ENCODE measurements at places on chromosomes 16 and 17. TPM values are rescaled to one million over a fixed set of nuclear protein-coding genes. Genes with fewer than 3 reads are reported as not detected.

GRCh38 chr17:3558603-3559269 lies 1.1 kb upstream of the TRPV3 start:
- no peaks in the 10 kb centered on the region for H3K36me3 ChIP-seq
- no peak overlapping the region for H3K4me3 ChIP-seq
- H3K27ac ChIP-seq, result no peak overlapping the region
- no peak for DNase-seq

DNA sequence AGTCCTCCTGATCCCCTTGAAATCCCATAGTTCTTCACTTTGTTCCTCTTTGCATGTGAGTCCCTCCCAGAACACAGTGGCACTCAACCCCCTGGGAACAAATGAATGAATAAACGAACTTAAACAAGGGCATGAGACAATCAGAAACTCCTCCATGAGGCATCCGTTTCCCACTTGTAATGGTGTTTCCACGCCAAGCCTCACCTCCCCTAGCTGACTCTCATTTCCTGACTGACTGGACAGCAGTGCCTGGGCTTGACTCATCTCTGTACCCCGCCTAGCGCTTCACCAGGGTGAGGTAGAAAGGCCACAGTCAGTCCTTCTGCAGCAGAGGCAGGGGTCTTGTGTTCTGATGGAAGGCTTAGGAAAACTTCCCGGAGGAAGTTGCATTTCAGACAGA lies 14.2 kb downstream of the KIF1C start:
- H3K27me3 ChIP-seq, result no peaks in the 10 kb centered on the region
- H3K27ac ChIP-seq, result no peak overlapping the region
- H3K4me1 ChIP-seq, result no peaks in the 10 kb centered on the region
- DNase-seq, result no peak
- H3K36me3 ChIP-seq, result peaks cover 43% of the 10 kb centered on the region

DNA sequence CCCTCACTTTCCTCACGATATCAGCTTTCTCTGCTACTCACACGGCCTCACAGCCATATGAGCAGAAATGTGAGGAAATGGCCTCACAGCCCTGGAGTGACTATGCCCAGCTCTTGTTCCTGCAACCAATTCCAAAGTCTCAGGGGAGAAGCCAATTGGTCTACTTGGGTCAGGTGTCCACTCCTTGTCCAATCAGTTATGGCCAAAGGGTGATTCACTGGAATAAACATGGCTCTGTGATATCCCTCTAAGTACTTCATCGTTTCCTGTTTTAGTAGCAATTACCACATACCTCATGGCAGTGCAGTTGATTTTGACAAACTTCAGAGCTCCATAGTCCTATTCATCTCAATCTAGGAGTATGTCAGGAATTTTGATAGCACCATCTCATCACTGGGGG lies 195.4 kb downstream of the KATNIP start:
- no peak overlapping the region for H3K27ac ChIP-seq
- H3K4me1 ChIP-seq, result no peaks in the 10 kb centered on the region
- no peak for DNase-seq
- H3K36me3 ChIP-seq, result peaks cover 5% of the 10 kb centered on the region
- H3K27me3 ChIP-seq, result no peaks in the 10 kb centered on the region

- no peak overlapping the region for H3K4me3 ChIP-seq
- DNase-seq, result no peak
- H3K36me3 ChIP-seq, result no peaks in the 10 kb centered on the region
- no peak overlapping the region for H3K27ac ChIP-seq
- H3K27me3 ChIP-seq, result no peaks in the 10 kb centered on the region
These were observed 65.4 kb downstream of the MRC2 start for GRCh38 chr17:62692721-62693431.

GRCh38 chr16:73172241-73172972 lies 124.5 kb upstream of the ZFHX3 start:
- H3K4me3 ChIP-seq, result no peak overlapping the region
- no peak for DNase-seq
- no peaks in the 10 kb centered on the region for H3K27me3 ChIP-seq
- no peak overlapping the region for H3K27ac ChIP-seq

- no peaks in the 10 kb centered on the region for H3K36me3 ChIP-seq
- H3K27me3 ChIP-seq, result no peaks in the 10 kb centered on the region
- no peaks in the 10 kb centered on the region for H3K4me1 ChIP-seq
- DNase-seq, result no peak
- no peak overlapping the region for H3K4me3 ChIP-seq
These were observed 46.1 kb downstream of the WSB1 start for GRCh38 chr17:27339836-27340550.

DNA sequence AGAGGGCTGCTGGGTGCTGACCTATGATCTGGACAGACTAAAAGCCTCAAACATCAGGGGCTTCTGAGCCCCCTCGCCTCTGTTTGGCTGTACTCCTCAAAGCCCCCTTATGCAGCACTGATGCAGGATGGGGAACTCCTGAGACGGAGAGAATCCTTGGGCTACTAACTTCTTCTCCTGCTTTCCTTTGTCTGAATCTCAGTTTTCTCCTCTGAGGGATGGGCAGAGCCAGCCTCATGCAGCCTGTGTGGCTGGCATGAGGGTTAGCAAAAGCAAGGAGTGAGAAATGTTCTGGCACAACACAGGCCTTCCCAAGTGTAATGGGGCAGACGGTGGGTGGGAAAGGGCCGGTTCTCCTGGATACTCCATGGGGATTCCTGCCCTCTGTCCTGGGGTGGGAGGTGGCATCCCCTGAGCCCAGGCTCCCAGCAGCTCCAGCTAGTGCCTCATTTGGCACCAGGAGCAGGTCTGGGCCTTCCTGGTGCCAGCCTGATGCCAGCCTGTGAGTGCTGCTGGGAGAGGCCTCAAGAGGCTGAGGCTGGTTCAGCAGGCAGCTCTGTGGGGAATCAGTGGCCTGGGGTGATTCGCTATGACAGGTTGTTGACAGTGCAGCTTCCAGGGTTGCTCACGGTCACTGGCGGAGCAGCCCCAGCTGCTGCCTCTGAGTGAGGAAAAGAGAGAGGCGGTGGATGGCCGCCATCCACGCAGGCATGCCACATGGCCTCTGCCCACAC lies 4.0 kb upstream of the BRD7 start:
- H3K27me3 ChIP-seq, result no peaks in the 10 kb centered on the region
- H3K36me3 ChIP-seq, result no peaks in the 10 kb centered on the region
- H3K4me1 ChIP-seq, result peaks cover 8% of the 10 kb centered on the region
- no peak overlapping the region for H3K27ac ChIP-seq

DNA sequence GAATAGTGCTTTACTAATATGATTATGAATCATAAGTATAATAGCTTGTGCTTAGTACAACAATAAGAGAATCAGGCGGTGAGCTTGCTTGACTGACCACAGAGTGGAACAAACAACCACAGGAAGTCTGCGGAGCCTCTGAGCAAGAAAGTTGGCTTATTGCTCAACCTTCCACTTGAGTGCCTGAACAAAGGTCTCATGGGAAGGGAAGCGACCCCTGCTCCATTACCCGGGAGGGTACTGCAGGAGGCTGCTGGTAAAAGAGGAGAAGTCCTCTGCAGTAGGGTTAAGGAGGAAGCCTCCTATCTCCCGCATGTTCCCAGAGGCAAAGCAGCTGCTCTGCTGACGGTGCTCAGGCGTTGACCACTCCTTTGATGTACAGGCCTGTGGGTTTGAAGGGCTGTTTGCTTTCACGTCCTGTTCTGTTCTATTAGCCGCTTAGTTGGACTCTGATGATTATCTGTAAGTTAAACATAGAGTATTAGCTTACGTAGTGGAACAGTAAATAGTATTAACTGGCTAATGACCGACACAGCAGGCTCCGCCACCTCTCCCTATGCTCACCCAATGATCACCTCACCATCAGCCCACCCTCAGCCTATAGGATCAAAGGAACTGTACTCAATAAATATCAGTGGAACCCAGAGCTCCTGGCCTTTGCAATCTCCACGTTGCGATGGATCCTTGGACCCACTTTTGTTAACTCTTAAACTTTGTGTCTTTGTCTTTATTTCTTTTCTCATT lies 17.5 kb downstream of the ALOX15B start:
- H3K4me3 ChIP-seq, result no peak overlapping the region
- no peaks in the 10 kb centered on the region for H3K4me1 ChIP-seq
- no peak overlapping the region for H3K27ac ChIP-seq
- no peaks in the 10 kb centered on the region for H3K36me3 ChIP-seq

GRCh38 chr16:3812469-3813172 lies 67.9 kb downstream of the CREBBP start:
- peaks cover 31% of the 10 kb centered on the region for H3K4me1 ChIP-seq
- DNase-seq, result no peak
- no peak overlapping the region for H3K4me3 ChIP-seq
- H3K27me3 ChIP-seq, result no peaks in the 10 kb centered on the region
- peaks cover 16% of the 10 kb centered on the region for H3K36me3 ChIP-seq

DNA sequence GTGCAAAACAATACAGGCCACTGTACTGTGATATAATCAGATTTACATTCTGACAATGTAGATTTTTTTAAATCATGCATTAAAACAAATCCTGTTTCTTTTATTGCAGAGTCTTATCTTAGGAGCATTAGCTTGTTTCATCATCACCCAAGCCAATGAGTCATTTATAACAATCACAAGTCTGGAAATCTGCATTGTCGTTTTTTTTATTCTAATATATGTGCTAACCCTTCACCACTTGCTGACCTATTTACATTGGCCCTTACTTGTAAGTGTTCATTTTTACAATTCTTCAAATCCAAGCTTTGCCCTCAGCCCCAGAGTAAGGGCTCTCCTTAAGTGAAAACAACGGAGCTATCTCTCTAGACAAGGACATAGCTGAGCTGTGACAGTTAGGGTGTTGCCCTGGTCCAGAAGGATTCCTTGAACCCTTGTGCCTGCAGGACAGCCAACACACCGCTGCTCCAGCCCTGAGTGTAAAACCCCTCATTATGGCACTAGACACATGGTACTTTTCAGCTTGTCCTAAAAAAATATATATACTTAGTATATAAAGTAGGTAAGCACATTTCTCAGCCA lies 3.7 kb downstream of the CMTM1 start:
- no peaks in the 10 kb centered on the region for H3K4me1 ChIP-seq
- no peak overlapping the region for H3K4me3 ChIP-seq
- no peaks in the 10 kb centered on the region for H3K27me3 ChIP-seq
- H3K27ac ChIP-seq, result no peak overlapping the region

DNA sequence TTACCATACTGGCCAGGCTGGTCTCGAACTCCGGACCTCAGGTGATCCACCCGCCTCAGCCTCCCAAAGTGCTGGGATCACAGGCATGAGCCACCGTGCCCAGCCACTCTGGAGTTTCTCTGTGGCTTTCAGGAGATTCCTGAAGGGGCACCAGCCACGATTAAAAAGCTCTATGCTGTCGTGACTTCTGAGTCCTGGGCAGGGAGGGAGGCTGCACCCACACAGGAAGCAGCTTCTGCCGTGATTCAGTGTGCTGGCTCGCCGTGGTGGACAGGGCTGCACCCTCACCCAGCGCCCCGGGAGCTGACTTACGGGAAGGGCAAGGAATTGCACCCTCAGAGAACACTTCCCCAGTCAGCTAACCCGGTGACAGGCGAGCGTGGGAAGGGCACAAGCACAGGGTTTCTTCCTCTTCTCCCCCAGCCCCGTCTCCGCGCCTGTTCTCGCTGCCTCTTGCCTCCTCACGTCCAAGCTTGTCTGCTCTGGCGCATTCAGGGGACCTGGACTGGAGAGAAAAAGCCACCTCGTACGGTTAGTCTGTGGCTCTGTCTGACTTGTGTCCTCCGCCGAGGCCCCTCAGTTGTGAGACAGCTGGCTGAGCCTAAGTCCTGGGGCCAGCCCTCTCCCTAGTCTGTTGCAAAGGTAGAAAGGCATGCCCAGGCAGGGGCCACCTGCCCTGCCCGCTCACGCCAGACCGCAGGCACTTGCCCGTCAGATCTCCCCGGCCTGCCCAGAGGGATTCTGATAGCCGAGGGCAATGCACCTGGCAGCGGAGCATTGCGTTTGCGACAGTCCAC lies 145.0 kb downstream of the SEC14L1 start:
- no peaks in the 10 kb centered on the region for H3K27me3 ChIP-seq
- H3K4me3 ChIP-seq, result no peak overlapping the region
- no peak overlapping the region for H3K27ac ChIP-seq
- DNase-seq, result no peak
- H3K4me1 ChIP-seq, result peaks cover 6% of the 10 kb centered on the region

GRCh38 chr16:87395181-87395842 lies 3.2 kb downstream of the MAP1LC3B start:
- no peak overlapping the region for H3K4me3 ChIP-seq
- H3K27me3 ChIP-seq, result no peaks in the 10 kb centered on the region
- peaks cover 6% of the 10 kb centered on the region for H3K36me3 ChIP-seq

GRCh38 chr17:45087978-45088377 lies 26.9 kb downstream of the NMT1 start:
- H3K27me3 ChIP-seq, result no peaks in the 10 kb centered on the region
- no peak for DNase-seq
- H3K36me3 ChIP-seq, result peaks cover 21% of the 10 kb centered on the region
- no peak overlapping the region for H3K4me3 ChIP-seq
- no peak overlapping the region for H3K27ac ChIP-seq

- peak; percentile 50 for DNase-seq
- H3K4me3 ChIP-seq, result peak overlapping the region; percentile 84
- no peaks in the 10 kb centered on the region for H3K27me3 ChIP-seq
- peaks cover 27% of the 10 kb centered on the region for H3K4me1 ChIP-seq
- H3K36me3 ChIP-seq, result no peaks in the 10 kb centered on the region
- H3K27ac ChIP-seq, result peak overlapping the region; percentile 83
These were observed 55.8 kb upstream of the GSE1 start for GRCh38 chr16:85557083-85557970.

Gene SCNN1G
- polyA plus RNA-seq, result not detected

Gene KRT40
- not detected for polyA plus RNA-seq

Gene SPOP
- 151 TPM for polyA plus RNA-seq

Measured in naive thymus-derived CD4-positive, alpha-beta T cell (primary cell).